Glutamatergic neuron (in vitro differentiated cells): ENCODE measurements at places on chromosomes 16 and 17.
A peak's percentile ranks its signal among the peaks of the same experiment; 100 is the strongest.

DNA sequence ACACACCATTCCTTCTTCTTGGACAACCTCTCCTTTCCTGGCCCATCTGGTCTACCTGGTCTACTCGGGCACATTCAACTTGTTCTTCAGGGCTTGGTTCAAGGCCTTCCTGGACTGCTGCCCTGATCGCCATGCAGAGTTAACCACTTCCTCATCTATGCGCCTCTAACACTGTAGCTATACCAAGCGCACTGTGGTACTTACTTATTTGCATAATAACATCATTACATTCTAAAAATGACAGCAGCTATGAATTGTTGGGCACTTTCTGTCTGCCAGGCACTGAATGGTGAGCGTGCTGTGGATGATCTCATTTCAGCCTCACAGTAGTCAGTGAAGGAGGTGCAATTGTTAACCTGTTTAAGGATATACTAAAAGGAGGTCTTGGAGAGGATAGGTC, 66.9 kb upstream of the SDK2 start:
- H3K4me1 ChIP-seq, result peaks cover 29% of the 10 kb centered on the region
- peak overlapping the region; percentile 47 for H3K4me3 ChIP-seq
- no peak for DNase-seq
- no peak overlapping the region for H3K27ac ChIP-seq

GRCh38 chr17:27155866-27156265, 138.0 kb upstream of the WSB1 start:
- no peaks in the 10 kb centered on the region for H3K4me1 ChIP-seq
- no peak overlapping the region for H3K27ac ChIP-seq
- DNase-seq, result no peak
- H3K36me3 ChIP-seq, result peaks cover 5% of the 10 kb centered on the region
- H3K4me3 ChIP-seq, result no peak overlapping the region

- no peak overlapping the region for H3K4me3 ChIP-seq
- H3K27me3 ChIP-seq, result peaks cover 4% of the 10 kb centered on the region
- no peaks in the 10 kb centered on the region for H3K4me1 ChIP-seq
- H3K36me3 ChIP-seq, result no peaks in the 10 kb centered on the region
- H3K27ac ChIP-seq, result no peak overlapping the region
Observed at GRCh38 chr17:42584880-42585279, 7.4 kb upstream of the PSMC3IP start.

DNA sequence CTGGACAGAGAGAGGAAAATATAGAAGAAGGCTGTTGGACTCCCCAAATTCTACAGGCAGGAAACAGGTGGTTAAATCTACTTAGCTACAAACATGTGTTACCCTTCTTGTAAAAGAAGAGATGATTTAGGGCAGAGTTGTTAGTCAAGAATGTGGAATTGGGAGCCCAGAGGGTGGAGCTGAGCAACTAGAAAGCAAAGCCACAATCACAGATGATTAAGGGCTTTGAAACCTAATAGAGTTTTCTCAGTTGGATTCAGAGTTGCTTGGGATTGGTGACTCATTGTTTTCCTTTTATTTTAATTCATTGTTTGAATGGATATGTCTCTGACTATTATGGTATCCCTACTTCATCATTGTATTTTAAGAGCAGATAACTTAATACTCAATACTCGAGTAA, 6.2 kb downstream of the ACSM5 start:
- H3K36me3 ChIP-seq, result no peaks in the 10 kb centered on the region
- H3K4me3 ChIP-seq, result no peak overlapping the region
- DNase-seq, result no peak
- H3K27ac ChIP-seq, result no peak overlapping the region

DNA sequence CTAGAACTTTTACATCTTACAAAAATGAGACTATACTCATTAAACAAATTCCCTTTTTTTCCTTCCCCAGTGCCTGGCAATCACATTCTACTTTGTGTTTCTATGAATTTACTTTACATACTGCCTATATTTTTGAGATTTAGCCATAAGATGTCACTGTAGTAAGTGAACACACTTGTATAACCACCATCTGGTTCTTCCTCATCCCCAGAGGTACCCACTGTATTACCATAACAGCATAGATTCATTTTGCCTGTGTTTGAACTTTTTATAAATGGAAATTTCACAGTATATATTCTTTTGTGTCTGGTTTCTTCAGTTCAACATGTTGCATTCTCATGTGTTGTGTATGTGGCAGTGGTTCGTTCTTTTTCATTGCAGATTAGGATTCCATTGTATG, 15.8 kb downstream of the CYB5B start:
- peaks cover 6% of the 10 kb centered on the region for H3K4me1 ChIP-seq
- H3K27me3 ChIP-seq, result no peaks in the 10 kb centered on the region
- H3K4me3 ChIP-seq, result no peak overlapping the region

GRCh38 chr16:81445966-81446906, 1.6 kb downstream of the CMIP start:
- peak overlapping the region; percentile 98 for H3K27ac ChIP-seq
- no peaks in the 10 kb centered on the region for H3K36me3 ChIP-seq
- peaks cover 50% of the 10 kb centered on the region for H3K4me1 ChIP-seq
- peak overlapping the region; percentile 98 for H3K4me3 ChIP-seq
- H3K27me3 ChIP-seq, result peaks cover 25% of the 10 kb centered on the region
- peak; percentile 40 for DNase-seq

- no peak overlapping the region for H3K27ac ChIP-seq
- H3K4me3 ChIP-seq, result no peak overlapping the region
- H3K36me3 ChIP-seq, result no peaks in the 10 kb centered on the region
Observed at GRCh38 chr16:74034862-74035261, 261.8 kb upstream of the PSMD7 start.

- peaks cover 8% of the 10 kb centered on the region for H3K27me3 ChIP-seq
- H3K4me3 ChIP-seq, result peak overlapping the region; percentile 97
- peaks cover 5% of the 10 kb centered on the region for H3K36me3 ChIP-seq
- peak; percentile 89 for DNase-seq
- peak overlapping the region; percentile 97 for H3K27ac ChIP-seq
Observed at GRCh38 chr17:3944485-3945388, 19.5 kb downstream of the ATP2A3 start.

- peak overlapping the region; percentile 90 for H3K4me3 ChIP-seq
- H3K27me3 ChIP-seq, result peaks cover 23% of the 10 kb centered on the region
- peaks cover 42% of the 10 kb centered on the region for H3K4me1 ChIP-seq
- no peaks in the 10 kb centered on the region for H3K36me3 ChIP-seq
- DNase-seq, result peak; percentile 59
Observed at GRCh38 chr17:40317345-40317873, 8.4 kb downstream of the RARA start.

DNA sequence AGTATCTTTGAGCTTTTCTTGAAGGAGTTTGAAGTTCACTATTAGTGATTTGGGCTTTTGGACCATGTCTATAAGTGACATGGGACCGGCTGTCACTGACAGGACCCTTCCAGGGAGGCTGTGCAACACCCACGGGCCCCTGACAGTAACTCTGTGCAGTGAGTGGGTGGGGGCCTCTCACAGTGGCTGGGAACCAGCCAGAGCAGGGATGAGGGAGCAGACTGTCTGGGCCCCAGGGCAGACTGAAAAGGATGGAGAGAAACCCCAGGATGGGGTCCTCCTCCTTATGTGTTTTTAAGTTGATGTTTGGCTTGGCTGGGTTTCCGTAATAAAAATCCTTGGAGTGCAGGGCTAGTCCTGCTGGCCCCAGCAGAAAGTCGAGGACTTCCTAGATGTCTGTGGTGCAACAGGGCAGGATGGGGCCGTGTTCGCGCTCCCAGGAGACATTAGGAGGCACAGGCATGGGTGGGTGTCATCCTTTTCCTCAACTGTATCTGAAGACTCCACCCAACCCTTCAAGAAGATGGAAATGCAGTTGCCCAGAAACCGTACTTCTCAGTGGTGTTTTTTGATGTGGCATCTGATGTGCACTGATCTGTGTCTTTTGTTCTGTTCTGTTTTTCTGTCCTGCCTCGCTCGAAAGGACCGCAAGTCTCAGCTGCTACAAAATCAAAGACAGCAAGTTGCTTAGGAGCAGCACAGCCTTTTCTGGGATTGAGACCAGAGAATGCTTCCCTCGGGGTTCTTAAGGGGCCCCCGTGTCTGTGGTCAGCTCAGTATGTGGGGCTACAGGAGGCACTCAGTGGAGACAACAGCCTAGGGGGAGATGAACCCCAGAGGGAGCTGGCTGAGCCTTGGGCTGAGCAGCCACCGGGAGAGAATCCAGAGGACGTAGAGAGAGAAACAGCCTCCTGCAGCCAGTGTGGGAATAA, 24.2 kb downstream of the PLD6 start:
- H3K4me3 ChIP-seq, result no peak overlapping the region
- H3K27me3 ChIP-seq, result peaks cover 13% of the 10 kb centered on the region
- no peak for DNase-seq
- H3K36me3 ChIP-seq, result peaks cover 10% of the 10 kb centered on the region
- H3K27ac ChIP-seq, result no peak overlapping the region
- peaks cover 18% of the 10 kb centered on the region for H3K4me1 ChIP-seq

GRCh38 chr16:85782451-85782850, 16.9 kb downstream of the EMC8 start:
- no peaks in the 10 kb centered on the region for H3K36me3 ChIP-seq
- H3K27me3 ChIP-seq, result peaks cover 6% of the 10 kb centered on the region
- peak overlapping the region; percentile 7 for H3K27ac ChIP-seq
- no peaks in the 10 kb centered on the region for H3K4me1 ChIP-seq
- DNase-seq, result no peak

GRCh38 chr17:10035885-10036284, 130.8 kb upstream of the RCVRN start:
- H3K4me1 ChIP-seq, result peaks cover 1% of the 10 kb centered on the region
- no peak overlapping the region for H3K4me3 ChIP-seq
- H3K27me3 ChIP-seq, result peaks cover 3% of the 10 kb centered on the region
- DNase-seq, result no peak
- H3K27ac ChIP-seq, result no peak overlapping the region

DNA sequence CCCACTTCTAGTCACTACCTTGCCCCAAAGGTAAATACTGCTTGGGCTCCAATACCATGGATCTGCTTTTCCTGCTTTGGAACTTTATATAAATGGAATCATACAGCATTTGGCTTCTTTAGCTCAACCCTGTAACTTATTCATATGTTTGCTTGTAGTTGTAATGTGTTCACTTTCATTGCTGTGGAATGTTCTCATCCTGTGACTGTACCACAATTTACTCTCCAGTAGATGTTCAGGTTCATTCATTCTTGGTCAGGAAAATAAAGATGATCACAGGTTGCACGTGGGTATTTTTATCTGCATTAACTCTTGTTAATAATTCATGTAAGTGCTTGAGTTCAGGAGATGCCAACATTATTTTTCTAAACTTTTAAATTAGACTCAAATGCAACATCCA, 6.7 kb upstream of the BEAN1 start:
- no peak for DNase-seq
- no peak overlapping the region for H3K4me3 ChIP-seq
- no peak overlapping the region for H3K27ac ChIP-seq
- H3K36me3 ChIP-seq, result peaks cover 8% of the 10 kb centered on the region

- peaks cover 6% of the 10 kb centered on the region for H3K27me3 ChIP-seq
- peak overlapping the region; percentile 52 for H3K27ac ChIP-seq
- peak; percentile 12 for DNase-seq
- H3K36me3 ChIP-seq, result peaks cover 7% of the 10 kb centered on the region
Observed at GRCh38 chr16:1741553-1742165, 29.7 kb downstream of the NME3 start.

DNA sequence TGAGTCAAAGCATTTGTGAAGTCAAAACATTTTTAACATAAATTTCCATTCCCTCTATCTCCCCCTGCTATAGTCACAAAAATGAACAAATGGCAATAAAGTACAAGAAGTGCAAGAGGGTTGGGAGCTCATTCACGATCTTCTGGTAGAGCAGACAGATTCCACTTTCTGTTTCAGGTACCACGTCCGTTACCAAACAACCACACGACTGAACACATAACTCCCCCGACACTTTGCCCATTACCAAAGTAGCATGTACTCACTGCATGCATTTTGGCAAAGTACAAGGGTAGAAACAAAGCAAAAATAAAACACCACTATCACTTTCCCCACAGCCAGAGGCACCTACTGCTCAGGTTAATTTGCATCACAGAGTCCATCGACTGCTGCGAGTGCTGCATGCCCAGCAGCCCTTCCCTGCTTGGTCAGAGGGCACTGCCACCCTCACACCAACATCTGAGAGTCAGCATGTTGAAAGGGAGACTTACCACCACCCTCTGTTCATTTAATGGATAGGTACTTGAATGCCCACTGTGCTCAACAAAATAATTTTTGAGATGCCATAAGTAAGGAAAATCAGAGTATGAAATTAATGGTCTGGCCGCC, 150.3 kb upstream of the AXIN2 start:
- DNase-seq, result no peak
- H3K27me3 ChIP-seq, result peaks cover 5% of the 10 kb centered on the region
- no peaks in the 10 kb centered on the region for H3K36me3 ChIP-seq
- H3K27ac ChIP-seq, result no peak overlapping the region
